Activated CD8-positive, alpha-beta T cell treated with anti-CD3 and anti-CD28 coated beads, Interleukin-2, amount 10 ng/mL, durations not matched to agents 7 days and 5 days (primary cell): ENCODE measurements at places on chromosomes 3 and 15.

GRCh38 chr3:183393625-183394024, 34.8 kb downstream of the MCF2L2 start:
- DNase-seq, result no peak

DNA sequence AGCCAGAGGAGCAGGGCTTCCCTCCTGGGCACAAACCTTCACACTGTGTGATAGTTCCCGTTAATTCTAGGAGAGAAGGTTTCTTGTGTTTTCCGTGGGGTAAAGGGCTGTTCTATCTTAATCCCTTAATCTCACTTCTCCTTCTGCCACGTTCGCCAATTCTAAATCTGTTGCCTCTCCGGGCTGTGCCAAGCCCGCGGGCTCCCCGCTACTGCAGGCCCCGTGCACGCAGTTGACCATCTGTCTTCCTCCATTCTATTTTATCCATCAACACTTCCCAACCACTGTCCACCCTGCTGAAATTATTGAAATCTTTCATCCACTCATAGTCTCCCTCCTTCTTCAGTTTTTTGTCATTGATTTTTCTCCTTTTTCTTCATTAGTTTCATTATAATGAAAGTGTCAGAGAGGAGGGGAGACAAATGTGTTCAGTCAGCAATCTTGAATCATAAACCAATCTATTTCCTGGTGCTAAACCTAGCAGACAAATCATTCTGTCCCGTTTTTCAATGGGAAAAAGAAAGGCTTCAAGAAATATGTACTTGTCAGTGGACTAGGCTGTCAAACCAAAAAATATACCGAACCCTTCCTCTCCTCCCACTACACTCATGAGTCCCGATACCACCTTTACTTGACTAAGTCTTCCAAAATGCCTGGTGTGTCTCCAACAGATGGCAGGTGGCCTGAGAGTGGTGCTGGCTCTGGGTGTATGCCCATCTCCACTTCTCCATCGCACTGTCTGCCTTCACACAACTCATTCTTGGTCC, 39.6 kb downstream of the SLCO2A1 start:
- DNase-seq, result no peak

DNA sequence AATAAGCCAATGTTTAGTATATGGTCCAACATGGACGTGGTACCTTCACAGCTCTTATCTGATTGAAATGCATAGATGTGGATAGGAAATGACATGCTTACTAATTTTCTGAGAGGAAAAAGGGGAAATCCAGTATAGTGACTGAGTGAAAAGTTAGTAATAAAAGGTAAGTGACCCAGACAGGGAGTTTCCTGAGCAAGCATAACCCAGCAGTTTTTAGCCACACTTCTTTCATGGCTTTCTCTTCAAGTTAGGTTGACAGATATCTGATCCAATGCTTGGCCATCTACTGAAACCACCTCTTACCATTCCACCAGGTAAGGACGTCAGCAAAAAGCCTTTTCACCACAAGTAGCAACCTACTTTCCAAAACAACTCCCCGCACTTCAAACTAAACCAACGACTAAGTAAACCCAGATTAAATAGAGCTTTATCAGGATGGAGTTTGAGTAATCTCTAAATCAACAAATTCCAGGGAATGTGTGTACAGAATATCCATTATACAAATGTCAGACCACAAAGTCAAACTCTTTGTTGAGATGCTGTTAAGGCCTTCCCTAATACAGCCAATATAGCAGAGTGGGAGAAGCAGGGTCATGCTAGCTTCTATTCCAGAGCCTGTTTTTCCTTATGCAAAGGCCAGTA, 329.7 kb downstream of the RORA start:
- no peak for DNase-seq

DNA sequence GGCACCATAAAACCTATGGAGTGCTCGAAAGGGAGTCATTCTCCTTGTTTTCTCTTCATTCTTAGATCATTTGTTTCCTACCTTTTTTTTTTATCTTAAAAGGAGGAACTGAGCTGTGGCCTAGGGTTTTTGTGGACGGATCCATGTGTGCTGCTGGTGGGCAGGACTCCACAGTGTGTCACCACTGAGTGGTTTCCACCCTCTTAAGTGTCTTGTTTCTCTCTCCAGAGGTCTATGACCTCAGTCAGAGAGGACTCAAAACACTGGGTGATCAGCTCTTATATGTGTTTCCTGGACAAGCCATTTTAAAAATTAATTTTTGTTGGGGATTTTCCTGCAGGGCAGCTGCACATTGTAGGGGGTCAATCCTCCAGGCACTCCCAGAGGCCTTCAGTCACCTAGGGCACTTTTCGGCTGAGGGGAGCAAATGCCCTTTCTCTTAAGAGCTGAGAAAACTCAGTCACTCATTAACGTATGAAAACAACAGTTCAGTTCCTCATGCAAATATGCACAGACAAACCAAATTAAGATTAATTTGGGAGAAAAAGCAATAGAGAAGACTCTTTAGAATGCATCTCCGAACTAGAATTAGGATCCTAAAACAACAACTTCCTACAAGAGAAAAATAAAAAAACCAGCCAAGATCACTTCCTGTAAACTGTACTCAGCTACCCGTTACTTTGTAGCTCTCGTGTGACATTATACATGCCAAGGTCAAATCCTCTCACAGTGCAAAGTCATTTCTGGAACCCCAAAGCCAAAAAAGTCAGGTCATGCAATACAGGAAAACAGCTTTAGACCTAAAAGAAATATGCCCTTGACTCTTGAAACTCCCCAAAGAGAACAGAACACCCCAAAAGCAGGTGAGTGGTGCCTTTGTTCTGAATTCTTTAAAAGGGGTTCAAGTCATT, 27.6 kb upstream of the FAM3D start:
- DNase-seq, result no peak

- DNase-seq, result no peak
Observed at GRCh38 chr15:65881766-65882434, 12.6 kb downstream of the RAB11A start.

DNA sequence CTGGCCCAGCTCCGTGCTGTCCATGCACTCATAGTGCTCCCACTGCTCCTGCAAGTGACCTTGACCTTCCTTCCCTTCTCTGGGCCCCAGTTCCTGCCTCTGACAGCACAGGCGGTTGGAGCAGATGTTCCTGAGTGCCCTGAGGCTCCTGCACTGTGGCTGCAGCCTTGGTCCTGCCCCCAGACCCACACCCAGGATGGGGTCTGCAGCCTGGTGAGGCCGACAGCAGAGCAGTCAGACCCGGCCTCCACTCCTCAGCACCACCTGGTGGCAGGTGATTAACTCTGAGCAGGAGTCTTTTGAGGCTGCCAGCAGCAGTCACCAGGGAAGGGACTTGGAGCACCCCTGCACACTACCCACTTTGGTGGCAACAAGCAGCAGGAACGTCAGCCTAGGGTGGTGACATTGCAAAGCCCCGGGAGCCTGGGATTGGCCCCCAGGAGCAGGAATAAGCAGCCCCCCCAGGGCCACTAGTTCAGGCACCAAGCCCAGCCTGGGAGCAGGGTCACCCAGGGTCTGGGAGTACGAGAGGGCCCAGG, 64.6 kb downstream of the CYP11A1 start:
- DNase-seq, result peak; percentile 61

DNA sequence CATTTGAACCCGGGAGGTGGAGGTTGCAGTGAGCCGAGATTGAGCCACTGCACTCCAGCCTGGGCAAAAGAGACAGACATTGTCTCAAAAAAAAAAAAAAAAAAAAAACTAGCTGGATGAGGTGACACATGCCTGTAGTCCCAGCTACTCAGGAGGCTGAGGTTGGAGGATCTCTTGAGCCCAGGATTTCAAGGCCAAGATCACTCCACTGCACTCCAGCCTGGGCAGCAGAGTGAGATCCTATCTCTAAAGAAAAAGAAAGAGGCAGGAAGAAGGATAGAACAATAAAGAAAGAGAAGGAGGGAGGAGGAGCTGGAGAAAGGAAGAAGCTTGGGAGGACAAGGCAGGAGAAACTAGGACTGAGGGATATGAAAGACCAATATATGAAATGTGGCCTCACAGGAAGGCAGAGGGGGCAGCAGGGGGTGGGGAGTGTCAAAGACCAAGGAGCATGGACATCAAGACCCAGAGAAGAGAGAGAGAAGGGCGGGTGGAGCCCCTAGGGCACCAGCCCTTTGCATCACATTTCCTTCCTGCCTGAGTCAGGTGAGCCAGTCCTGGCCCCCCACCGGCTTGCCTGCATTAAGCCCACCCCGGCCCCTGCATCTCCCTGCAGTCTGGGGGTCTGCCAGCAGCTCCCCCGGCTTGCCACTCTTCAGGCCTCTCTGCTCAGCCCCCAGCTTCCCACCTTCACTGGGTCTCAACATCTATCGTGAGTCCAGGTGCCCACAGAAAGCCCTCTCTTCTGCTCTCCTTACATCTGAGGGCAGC, 11.5 kb downstream of the IGDCC3 start:
- no peak for DNase-seq

- DNase-seq, result no peak
Observed at GRCh38 chr15:42482701-42483100, 8.2 kb downstream of the ZNF106 start.
